Uterine smooth muscle cell (primary cell): ENCODE measurements at places on chromosomes 1 and 21. TPM values are rescaled to one million over a fixed set of nuclear protein-coding genes. Genes with fewer than 3 reads are reported as not detected.

The OR14A16 gene
- total RNA-seq: not detected in 2 replicates

The GNG4 gene
- total RNA-seq: 2.7 and 3.0 TPM in 2 replicates

The CDCA8 gene
- 5.2 and 27.9 TPM in 2 replicates for total RNA-seq

The PTCH2 gene
- total RNA-seq: 0.12 and 0.22 TPM in 2 replicates

The NES gene
- total RNA-seq: 32.2 and 68.6 TPM in 2 replicates

The UMODL1 gene
- 0.12 TPM in 1 of 2 replicates, not detected in the other for total RNA-seq

The FNDC10 gene
- total RNA-seq: 0.77 and 1.00 TPM in 2 replicates

The CASQ2 gene
- not detected in 2 replicates for total RNA-seq

The PRAMEF20 gene
- not detected in 2 replicates for total RNA-seq

The PALMD gene
- total RNA-seq: 0.37 and 0.55 TPM in 2 replicates

The DPT gene
- total RNA-seq: not detected in 2 replicates

The DMRTA2 gene
- 0.11 TPM in 1 of 2 replicates, not detected in the other for total RNA-seq

The FCRL1 gene
- not detected in 2 replicates for total RNA-seq

The LGR6 gene
- total RNA-seq: not detected in 2 replicates

The LEFTY2 gene
- under 0.01 TPM in 1 of 2 replicates, not detected in the other for total RNA-seq

The TTC34 gene
- 0.11 and 0.12 TPM in 2 replicates for total RNA-seq

The PPFIA4 gene
- total RNA-seq: 5.0 and 10.1 TPM in 2 replicates

The PAQR6 gene
- total RNA-seq: 0.22 and 0.37 TPM in 2 replicates

The MAPKAPK2 gene
- 30.2 and 30.4 TPM in 2 replicates for total RNA-seq

The DNAI4 gene
- total RNA-seq: 3.3 and 7.2 TPM in 2 replicates

The MCOLN2 gene
- 2.5 and 2.7 TPM in 2 replicates for total RNA-seq

The PLK3 gene
- total RNA-seq: 39.4 and 43.7 TPM in 2 replicates

The RGS13 gene
- total RNA-seq: not detected in 2 replicates

The PGLYRP3 gene
- total RNA-seq: not detected in 2 replicates

The KLHDC9 gene
- 1.3 and 1.6 TPM in 2 replicates for total RNA-seq

The HCRTR1 gene
- total RNA-seq: not detected in 2 replicates

The SPRR2E gene
- total RNA-seq: not detected in 2 replicates

The NR1I3 gene
- total RNA-seq: not detected in 2 replicates

The GOLT1A gene
- total RNA-seq: not detected in 2 replicates

The VHLL gene
- total RNA-seq: not detected in 2 replicates

The FAM43B gene
- under 0.01 TPM in 2 replicates for total RNA-seq

The DARS2 gene
- 19.4 and 29.4 TPM in 2 replicates for total RNA-seq

The TPTE gene
- total RNA-seq: not detected in 2 replicates

The AMY1C gene
- not detected in 2 replicates for total RNA-seq

The RPTN gene
- total RNA-seq: not detected in 2 replicates

The NECTIN4 gene
- total RNA-seq: 0.11 and 0.25 TPM in 2 replicates

The TMEM269 gene
- under 0.01 and 0.12 TPM in 2 replicates for total RNA-seq

The MTF2 gene
- total RNA-seq: 15.6 and 20.0 TPM in 2 replicates

The NLRP3 gene
- total RNA-seq: 0.62 and 1.7 TPM in 2 replicates

The NBPF4 gene
- total RNA-seq: not detected in 2 replicates

The FOXO6 gene
- total RNA-seq: under 0.01 TPM in 1 of 2 replicates, not detected in the other
